Brain pericyte (primary cell): ENCODE measurements at places on chromosomes 2 and 18.

GRCh38 chr2:32652555-32653209, 24.8 kb downstream of the TTC27 start:
- no peak for DNase-seq

GRCh38 chr2:236867441-236868260, 218.0 kb upstream of the COPS8 start:
- no peak for DNase-seq

- no peak for DNase-seq
Measured at GRCh38 chr2:187233811-187234210, 214.2 kb downstream of the CALCRL start.

DNA sequence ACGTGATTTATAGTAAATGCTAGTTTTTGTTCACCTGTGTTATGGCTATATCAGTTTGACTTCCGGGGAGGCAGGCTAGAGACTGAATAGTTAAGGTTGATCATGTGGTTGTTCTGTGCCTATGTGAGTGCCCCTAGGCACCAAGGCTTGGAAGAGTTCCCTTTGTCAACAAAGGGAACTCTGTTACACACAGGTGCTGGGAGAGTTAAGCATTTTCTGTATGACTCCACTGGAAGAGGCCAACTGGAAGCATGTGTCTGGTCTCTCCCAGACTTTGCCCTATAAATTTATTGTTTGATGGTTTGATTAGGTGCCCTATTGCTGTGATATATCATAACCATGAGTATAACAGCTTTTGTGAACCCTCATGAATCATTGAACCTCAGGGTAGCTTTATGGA, 63.8 kb downstream of the ARL6IP6 start:
- DNase-seq: no peak

DNA sequence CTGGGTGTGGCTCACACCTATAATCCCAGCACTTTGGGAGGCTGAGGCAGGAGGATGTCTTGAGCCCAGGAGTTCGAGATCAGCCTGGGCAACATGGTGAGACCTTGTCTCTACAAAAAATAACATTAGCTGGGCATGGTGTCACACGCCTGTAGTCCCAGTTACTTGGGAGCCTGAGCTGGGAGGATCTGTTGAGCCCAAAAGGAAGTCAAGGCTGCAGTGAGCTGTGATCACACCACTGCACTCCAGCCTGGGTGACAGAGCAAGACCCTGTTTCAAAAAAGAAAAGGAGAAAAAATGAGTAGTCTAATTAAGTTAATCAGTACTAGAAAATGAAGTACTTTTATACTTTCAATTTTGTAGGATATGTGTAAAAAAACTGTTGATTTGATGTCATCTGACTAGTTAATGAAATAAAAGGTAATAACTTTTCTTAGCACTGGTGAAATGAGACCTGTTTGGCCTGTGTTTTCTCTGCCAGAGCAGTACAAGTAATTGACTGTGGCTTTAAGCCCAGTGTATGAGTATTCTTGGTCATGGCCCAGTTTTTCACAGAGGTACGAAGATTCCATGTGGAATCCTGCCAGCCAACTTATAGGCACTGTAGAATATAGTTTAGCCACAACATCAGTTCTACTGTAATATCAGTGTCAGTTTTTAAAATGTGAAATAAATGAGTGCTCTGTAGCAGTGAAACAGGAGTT, 35.8 kb downstream of the MFSD6 start:
- DNase-seq: no peak

- DNase-seq: no peak
Measured at GRCh38 chr18:70322385-70322784, 33.5 kb downstream of the SOCS6 start.

DNA sequence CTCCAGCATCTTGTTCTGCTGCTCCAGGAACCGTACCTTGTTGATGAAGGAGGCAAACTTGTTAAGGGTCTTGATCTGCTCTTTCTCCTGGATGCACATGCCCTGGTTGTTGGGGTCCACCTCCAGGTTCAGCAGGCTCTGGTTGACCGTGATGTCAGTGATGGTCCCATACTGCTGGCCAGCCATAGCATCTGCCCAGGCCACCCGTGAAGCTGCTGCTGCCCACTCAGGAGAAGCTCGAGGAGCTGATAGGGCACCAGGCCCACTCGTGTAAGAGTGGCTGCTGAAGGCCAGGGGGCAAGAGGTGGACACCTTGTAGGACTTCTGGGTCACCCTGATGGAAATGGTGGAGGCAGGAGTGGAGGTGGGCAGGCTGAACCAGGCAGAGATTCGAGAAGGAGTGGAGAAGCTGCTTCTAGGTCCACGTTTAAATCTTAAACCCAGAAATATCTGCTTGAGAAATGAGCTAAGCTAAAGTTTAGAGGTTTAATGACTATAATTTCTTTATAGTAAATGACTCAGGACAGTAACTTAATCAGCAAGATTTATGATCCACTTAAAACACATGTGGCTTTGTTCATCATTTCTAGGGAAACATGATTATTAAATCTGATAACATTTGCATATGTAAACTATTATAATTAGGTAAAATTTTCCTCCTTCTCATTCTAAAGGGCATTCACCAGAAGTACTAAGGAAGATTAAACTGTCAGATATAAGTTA, 358.7 kb upstream of the SETBP1 start:
- DNase-seq: no peak

GRCh38 chr2:39537150-39537549, 100.1 kb upstream of the MAP4K3 start:
- no peak for DNase-seq

DNA sequence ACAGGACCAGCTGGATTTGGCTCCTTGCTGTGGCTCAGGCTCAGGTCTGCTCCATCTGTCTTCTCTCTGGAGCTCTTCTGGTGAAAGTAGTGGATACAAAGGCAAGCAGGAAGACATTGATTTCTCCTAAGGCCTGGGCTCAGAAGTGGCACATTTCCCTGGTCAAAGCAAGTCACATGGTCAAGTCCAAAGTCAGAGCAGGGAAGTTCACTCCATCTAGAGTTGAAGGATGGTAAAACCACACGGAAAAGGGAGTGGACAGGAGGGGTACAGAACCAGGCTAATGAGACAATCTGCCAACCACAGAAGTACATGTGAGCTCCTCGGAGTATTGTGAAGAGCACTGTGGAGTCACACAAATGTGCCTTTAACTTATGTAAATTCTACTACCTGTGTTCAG, 66.1 kb downstream of the MARCO start:
- DNase-seq: no peak

GRCh38 chr2:119338826-119339561, 27.6 kb downstream of the C2orf76 start:
- DNase-seq: no peak

- DNase-seq: no peak
Measured at GRCh38 chr18:8703781-8704301, 1.5 kb upstream of the MTCL1 start.

GRCh38 chr2:226868331-226869162, 32.7 kb downstream of the RHBDD1 start:
- no peak for DNase-seq

- DNase-seq: no peak
Measured at GRCh38 chr2:10235099-10235908, 67.4 kb upstream of the HPCAL1 start.

DNA sequence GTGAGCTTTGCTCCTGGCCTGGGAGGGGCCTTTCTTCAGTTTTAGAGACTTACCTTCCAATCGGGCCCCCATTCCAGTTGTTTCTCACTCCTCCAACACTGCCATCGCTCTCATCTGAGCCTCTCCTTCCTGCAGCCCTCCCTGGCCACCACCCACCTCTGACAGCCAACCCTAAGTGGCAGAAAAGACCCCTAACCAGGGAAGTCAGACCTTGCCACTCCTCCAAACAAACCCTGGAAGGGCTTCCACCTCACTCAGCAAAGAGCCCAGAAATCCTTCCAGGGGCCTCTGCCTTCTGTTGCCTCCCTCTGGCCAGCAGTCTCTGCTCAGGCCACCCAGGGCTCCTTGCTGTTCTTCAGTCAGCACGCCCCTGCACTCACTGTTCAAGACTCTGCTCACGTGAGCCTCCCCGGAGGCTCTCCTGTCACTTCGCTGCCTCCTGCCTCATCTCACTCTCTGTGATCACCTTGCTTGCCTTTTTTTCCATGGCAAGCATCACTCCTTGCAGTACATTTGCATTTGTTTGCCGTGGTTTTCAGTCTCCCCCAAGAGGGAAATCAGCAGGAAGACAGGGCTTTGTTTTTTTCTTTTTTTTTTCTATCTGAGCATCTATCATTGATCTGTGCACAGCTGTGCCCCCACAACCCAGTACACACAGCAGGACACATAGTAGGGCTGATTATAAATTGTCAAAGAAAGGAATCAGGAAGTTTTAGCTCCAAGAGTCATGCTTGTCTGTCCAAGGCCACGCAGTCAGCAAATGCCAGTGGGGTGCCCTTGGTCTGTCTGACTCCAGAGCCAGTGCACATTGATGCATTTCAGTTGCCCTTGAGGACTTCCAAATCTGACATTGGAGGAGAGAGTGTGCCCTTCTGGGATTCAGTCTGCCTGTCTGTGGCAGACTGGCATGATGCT, 83.9 kb downstream of the INHBB start:
- no peak for DNase-seq

DNA sequence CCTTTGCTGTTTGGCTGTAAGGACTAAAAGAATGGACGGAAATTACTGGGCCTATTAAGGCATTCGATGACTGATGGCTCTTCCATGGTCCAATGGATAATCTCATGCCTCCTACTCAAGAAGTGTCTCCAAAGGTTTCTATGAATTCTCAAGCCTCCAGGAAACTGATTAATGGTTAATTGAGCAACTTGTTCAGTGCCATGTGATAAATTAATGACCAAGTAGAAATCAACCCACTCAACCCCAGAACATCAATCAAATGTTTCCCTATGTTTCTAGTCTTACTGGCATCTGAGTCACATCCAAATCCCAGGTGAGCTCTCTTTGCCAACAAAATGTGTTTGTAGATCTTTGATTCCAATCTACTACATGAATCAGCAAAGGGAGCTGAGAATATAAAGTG, 103.6 kb downstream of the NXPH2 start:
- DNase-seq: no peak

DNA sequence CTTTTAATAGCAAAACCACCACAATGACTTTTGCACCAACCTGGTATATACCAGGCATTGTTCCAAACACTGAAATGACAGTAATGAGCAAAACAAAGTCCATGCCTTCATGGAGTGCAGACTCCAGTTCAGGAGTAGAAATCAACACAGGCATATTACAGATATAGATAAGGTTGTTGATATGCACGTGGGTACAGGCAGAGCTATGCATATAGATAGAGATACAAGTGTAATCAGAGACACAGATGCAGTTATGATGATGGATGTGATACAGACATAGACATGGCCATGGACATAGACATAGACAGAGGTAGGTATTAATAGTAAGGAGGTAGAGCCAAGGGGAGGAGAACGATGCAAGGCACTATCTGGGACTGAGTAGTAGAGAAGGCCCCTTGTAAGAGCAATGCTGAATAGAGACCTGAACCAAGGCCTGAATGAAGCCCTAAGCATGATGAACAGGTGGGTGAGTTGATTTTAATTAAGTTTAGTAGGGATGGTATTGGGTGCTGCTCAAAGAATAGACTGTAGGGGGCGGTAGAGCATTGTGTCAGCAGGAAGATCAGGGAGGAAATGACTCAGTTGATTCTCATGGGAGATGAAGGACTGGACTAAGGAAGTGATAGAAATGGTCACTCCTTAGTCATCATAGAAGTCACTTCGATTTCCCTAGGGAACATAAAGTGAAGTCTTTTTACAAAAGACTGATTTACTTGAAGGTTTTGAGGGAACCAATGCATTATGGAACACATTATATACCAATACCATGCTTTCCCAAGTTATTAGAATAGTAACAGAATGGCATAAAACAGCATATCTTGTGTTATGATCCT, 39.4 kb downstream of the CMPK2 start:
- DNase-seq: no peak

DNA sequence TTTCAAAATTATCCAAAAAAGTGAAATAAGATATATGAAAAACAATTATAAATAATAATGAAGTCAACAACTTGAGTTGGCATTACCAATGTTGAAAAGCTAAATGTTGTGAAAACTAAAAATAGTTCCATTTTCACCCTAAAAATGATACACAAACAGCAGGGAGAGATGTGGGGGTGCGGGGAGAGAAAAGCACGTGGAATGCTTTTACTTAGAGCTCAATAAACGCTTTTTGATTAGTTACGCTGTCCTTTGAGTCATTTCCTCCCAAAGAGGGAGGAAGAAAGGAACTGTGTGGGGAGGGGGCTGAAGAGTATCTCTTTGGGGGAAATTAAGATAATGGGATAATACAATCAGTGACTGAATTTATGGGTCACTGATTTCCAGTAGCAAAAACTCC, 29.2 kb downstream of the ZNF521 start:
- no peak for DNase-seq

DNA sequence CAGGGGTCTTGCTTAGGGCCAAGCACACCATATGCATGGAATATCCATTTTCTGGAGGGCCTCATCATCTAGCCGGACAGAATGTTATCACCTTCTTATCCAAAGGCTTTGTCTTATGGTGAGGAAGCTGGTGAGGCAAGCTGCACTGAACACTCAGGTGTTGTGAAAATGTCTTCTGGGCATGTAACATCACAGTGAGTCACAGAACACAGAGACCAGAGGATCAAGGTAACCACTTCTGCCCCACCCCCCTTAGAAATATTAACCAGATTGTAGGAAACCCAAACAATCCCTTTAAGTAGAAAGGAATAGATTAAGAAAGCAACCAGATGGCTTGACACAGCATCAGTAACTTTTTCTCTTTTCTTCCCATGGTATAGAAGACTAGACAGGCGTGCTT, 51.1 kb downstream of the MYO5B start:
- DNase-seq: no peak

DNA sequence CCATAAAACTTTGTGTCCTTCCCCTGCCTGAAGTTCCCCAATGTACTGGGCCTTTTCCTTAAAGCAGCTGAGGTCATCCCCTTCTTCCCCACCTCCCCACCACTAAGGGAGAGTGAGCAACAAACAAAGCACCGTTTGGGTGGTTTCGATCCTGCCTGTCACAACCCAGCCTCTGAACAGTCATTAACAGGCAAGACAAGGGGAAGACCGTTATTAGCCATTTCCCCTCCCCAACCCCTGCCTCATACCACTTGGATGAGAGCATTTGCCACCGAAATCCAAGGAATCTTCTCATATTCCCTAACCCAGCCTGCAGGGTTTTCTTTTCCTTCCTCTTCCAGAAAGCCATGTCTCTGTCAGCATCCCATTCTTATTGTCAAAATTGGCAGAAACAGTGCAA, 65.6 kb downstream of the STRADB start:
- DNase-seq: no peak
